Femur (tissue), 1 donor: ENCODE measurements at places on chromosomes 4 and X.

DNA sequence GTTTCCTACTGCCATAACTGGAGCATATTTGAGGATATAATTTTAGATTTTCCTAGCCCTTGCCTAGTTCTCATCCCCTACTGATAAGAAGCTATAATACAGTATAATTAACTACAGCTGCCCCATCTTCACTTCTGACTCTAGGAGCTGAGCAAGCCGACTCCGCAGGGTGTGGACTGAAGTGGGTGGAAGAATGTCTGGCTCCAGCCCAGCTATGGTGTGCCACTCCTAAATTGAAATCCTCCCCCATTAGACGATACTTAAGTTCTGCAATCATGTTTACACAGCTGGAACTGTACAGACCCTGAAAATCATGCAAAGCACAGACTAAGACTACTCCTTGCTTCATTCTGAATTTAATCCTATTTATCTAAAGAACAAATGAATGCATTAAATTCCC lies 93.1 kb downstream of the PCDH19 start:
- peak; percentile 25 for DNase-seq

GRCh38 chrX:136457303-136457917 lies 30.3 kb upstream of the BRS3 start:
- no peak for DNase-seq

DNA sequence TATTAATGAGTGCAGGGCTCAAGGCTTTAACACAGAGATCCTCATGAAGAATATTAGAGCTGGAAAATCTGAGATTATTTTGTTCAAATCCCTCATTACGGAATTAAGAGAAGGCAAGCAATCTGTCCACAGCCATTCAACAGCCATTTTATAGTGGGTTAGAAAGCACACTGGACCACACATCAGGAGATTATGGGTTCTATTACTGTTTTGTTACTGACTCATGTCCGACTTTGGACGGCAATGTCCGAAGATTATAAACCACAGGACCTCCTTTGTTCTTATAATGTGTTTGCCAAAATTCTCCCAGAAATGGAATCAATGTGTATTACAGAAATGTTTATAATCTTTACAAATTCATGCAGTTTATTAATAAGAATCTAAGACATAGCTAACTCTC lies 8.1 kb downstream of the LAMTOR3 start:
- no peak for DNase-seq

DNA sequence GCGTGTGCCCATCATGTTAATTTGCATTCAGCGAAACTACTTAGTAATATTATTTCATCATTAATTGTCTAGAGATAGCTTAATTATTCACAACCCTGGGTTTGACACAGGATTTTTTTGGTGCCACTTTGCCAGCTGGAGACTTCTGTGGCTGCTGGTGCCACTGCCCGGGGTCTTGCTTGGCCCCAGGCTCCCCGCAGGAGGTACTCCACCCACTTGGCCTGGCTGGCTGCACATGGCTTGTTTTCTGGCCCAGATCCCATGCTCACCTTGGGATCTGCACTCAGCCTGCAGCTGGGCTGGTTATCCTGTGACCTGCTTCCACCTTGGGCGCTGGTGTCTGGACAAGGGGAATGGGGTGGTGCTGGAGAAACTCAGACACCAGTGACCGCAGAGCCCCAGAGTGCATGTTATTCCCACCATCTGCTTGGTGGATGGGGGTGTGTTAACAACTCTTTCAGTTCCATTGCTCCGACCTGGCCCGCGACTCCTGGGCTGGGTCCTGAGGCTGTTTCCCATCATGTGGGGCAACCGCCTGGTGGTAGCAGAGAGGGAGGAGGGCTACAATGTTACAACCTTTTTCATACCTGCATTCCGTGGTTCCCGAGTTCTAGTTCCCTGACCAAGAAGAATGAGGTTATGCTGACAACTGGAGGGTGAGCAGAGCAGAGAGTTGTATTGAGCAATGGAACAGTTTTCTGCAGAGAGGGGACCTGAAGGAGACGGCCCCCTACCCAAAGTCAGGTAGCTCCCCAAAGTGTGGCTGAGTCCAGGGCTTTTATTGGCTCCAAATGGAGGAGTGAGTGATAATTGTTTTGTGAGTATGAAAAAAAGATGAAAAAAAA lies 1950.0 kb upstream of the IGFBP7 start:
- DNase-seq, result no peak

GRCh38 chrX:733961-734360 lies 103.4 kb downstream of the SHOX start:
- DNase-seq, result no peak

GRCh38 chr4:853416-853781 lies 27.5 kb upstream of the CPLX1 start:
- no peak for DNase-seq

GRCh38 chrX:83333813-83334212 lies 174.3 kb upstream of the POU3F4 start:
- DNase-seq, result no peak

DNA sequence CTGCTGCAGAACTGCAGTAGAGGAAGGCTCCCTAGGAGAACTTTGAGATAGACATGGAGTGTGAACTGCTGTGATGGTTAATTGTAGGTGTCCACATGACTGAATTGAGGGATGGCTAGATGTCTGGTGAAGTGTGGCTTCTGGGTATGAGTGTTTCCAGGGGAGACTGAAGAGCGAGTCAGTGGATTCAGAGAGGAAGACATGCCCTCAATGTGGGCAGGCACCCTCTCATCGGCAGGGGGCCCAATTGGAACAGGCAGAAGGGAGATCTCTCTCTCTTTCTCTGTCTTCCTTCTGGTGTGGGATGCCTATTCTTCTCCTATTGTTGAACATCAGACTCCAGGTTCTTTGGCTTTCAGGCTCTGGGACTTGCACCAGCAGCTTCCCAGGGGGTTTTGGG lies 304.7 kb upstream of the GATB start:
- no peak for DNase-seq

GRCh38 chr4:127113844-127114362 lies 518.9 kb upstream of the INTU start:
- DNase-seq, result no peak

- no peak for DNase-seq
Observed at GRCh38 chr4:6668391-6668790, 25.3 kb upstream of the S100P start.

DNA sequence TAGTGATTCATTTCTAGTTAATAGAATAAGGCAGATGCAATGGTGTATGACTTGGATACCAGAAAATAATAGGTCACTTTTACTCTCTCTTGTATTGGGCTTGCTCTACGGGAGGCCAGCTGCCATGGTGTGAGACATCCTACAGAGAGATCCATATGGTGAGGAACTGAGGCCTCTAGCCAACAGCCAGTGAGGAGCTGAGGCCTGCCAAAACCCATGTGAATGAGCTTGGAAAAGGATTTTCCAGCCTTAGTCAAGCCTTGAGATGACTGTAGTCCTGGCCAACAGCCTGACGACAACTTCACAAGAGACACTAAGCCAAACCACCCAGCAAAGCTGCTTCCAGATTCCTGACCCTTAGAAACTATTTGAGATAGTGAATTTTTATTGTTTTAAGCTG lies 1300.2 kb downstream of the RAPGEF2 start:
- no peak for DNase-seq

GRCh38 chr4:107333518-107333917 lies 297.4 kb upstream of the DKK2 start:
- DNase-seq, result no peak

DNA sequence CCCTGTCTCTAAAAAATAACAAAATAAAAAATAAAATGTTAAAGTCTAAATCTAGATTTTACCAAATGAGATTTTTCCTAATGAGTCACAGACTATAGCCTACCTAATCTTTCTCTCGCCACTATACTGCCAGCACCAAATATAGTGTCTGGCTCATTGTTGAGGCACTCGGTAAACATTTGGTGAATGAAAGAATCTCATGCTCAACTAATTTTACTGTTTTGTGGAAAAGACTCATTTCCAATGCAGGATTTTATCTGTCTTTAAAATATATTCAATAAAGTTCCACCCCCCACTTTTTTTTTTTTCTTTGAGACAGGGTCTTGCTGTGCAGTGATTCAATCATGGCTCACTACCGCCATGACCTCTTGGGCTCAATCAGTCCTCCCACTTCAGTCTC lies 71.5 kb downstream of the PLS3 start:
- no peak for DNase-seq

- no peak for DNase-seq
Observed at GRCh38 chrX:45771114-45771513, 570.4 kb upstream of the DIPK2B start.

DNA sequence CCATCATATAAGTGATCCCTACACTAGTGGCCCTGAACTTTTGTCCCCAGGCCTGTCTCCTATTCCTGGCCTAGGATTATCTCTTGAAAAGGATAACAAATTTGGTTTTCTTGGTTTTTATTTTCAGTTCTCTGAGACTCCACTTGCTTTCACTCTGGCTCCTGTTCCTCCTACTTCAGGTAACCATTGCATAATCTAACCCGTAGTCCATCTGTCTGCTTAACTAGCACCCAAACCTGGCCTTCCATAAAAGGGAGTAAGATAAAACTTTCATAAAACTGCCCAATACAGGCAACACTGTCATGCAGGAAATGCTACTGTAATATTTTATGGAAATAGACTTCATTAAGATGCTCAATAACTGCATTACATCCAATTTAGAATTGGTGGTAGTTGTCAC lies 52.1 kb upstream of the RAP1GDS1 start:
- DNase-seq, result no peak

DNA sequence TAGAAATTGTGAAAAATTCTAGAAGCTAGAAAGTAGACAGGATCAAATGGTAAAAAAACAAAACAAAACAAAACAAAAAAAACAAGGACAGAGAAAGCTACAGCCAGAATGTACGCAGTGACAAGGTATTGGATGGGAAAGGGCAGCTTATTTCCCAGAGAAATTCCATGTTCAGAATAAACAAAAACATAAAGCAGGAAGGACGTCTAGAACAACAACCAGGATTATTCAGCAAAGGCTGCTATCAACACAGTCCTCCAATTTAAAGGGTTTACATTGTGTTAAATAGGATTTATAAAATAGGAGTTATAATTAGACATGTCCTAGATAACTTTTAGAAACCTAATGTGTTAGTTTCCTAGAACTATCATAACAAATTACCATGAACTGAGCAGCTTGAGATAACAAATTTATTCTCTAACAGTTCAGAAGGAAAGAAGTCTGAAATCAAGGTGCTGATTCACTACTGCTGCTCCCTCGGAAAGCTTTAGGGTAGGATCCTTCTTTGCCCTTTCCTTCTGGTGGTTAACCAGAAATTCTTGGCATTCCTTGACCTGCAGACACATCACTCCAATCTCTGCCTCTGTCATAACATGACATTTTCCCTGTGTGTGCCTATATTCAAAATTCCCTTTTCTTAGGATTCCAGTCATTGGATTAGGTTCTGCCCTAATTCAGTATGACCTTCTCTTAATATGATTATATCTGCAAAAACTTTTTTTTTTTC lies 175.6 kb downstream of the SNCA start:
- DNase-seq, result no peak

DNA sequence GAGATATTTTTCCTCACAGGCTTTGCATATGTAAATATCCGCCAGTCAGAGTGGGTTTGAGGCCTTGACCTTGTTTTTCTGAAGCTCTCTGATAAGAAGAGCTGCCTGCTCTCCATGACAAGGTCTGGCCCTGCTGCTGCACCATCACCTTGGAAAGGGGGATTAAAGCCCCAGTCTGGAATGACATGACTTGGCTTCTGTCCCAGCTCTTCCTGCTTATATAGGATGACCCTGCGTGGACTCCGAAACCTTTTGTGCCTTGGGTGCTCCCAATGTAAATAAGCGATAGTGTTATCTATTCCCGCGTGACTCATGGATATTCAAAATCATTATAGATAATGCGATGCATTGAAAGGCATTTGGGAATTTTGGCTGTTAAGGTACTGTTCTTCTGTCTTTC lies 139.3 kb downstream of the BMPR1B start:
- no peak for DNase-seq

GRCh38 chrX:107626916-107627315 lies 1.4 kb upstream of the PRPS1 start:
- DNase-seq, result no peak

- DNase-seq, result no peak
Observed at GRCh38 chrX:38277136-38277535, 50.2 kb downstream of the RPGR start.

DNA sequence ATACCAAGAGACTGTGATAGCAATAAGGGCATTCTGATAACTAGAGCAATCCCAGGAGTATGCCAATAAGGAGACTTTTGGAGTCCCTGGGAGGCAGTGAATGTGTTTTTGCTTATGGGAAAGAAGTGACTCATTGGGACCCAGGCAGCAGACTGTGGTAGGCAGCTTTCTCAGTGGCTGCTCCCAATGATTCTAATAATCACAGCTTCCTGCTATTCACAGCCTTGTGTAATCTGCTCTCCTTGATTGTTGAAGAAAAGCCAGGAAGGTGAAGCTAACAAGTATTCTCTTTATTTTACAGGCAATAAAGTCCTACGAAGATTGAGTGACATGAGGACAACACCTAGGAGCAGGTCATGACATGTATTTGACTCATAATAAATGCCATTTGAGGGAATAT lies 70.3 kb upstream of the DDX60 start:
- DNase-seq, result no peak

GRCh38 chr4:76308548-76308947 lies 2.0 kb downstream of the STBD1 start:
- peak; percentile 43 for DNase-seq

DNA sequence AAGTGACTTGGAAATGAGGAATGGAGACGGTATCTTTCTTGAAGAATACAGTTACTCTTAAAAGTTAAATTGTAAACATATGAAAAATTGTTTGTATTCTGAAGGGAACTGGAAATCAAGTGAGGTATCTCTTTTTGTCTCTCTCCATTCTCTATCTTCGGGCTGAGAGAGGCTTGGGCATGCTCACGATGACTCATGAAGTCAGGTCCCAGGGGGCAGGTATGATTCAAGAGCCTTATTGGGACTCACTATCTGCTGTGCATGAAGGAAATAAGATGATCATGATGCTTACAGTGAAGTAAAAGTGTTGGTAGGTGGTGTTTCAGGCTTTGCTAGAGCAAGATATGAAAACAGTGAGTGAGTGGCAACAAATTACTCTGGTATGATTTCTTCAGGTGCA lies 200.4 kb upstream of the PITX2 start:
- DNase-seq, result no peak

GRCh38 chr4:98688411-98689290 lies 30.2 kb upstream of the TSPAN5 start:
- DNase-seq, result no peak

DNA sequence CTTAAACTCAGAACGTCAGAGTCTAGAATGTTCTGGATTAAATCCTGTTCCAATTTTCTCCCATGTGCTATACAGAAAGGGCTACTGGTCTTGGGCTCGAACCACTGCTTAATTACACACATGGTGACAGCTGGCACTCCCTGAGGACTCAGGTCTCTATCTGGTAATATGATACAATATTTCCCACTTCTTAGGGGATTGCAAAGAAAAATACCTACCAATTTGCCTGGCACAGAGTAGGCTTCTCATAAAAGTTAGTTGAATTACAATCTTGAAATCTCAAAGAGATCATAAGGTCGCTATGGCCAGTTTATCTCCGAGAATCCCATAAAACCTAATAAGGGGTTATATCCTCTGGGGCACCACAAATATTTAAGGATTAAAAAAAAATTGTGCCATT lies 8.6 kb downstream of the GPM6B start:
- DNase-seq, result no peak

GRCh38 chr4:42709392-42710065 lies 52.6 kb upstream of the ATP8A1 start:
- DNase-seq, result no peak
